ENCODE measurements at places on chromosomes 6 and 20. TPM values are rescaled to one million over a fixed set of nuclear protein-coding genes. Genes with fewer than 3 reads are reported as not detected.

GRCh38 chr20:24098886-24099285 is 110.3 kb upstream of the GGTLC1 start:
- no peak for DNase-seq

DNA sequence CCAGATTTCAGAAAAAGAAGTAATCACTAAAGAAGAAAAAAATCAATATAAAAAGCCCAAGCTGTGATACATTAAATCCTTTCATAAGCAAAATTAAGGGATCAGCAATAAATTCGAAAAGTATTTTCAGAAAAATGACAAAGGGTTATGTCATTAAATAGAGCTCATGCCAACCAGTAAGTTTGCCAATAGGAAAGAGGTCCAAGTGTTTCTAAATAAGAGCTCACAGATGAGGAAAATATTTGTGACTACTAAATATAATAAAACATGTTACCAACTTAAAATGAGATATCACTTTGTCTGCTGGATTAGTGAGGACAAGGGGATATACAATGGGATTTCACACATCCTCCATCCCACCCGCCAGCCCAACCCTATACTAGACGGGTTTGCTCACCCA is 140.3 kb upstream of the EYA4 start:
- DNase-seq = no peak

GRCh38 chr20:6582449-6582848 is 185.0 kb upstream of the BMP2 start:
- no peak for DNase-seq

- DNase-seq = no peak
These were observed 88.7 kb downstream of the SLC23A2 start for GRCh38 chr20:4912380-4913142.

DNA sequence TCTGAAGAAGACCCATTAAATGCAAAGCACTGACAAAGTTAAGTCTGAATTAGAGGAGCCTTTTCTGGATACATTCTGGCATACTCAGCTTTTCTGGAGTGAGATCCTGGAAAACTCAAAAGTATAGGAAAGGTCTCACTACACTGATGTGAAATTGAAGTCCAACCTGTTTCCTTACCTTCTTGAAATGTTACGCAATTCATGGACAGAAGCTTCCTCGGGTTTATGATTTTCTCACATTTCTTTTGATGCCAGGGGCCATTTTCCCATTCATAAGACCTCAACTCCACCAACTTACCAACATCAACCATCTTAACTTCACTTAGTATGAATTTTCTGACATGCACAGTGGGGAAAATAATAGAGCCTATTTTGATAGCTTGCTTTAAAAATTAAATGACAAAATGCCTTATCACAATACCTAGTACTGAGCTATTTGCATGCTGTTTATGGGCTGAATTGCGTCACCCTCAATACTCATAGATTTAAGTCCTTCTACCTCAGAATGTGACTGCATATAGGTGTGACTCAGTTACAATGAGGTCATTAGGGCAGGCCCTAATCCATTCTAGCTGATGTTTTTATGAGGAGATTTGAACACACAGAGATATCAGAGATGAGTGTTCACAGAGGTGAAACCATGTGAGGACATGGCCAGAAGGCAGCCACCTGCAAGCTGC is 73.4 kb upstream of the RAB32 start:
- DNase-seq = no peak

HRH3 gene
- not detected for total RNA-seq

POM121L2 gene
- total RNA-seq = not detected
